ENCODE measurements at places on chromosomes 6 and 20. TPM values are rescaled to one million over a fixed set of nuclear protein-coding genes. Genes with fewer than 3 reads are reported as not detected.

DNA sequence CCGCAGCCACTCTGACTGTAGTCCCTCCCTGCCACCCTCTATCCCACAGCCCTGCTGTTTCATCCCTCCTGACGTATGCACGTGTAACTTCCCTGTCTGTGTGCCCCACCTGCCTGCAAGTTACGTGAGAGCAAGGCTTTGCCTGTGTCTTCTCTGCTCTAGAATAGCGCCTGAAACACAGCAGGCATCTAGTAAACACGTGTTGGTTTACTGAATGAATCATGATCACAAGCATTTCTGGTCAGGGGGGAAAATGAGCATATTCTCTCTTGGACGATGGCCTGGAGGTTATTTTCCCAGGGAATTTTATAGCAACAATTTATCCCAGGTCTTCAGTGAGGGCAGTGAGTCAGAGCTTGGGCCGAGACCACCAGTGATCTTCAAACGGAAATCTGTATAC is 38.3 kb downstream of the PSMG4 start:
- DNase-seq, result peak; percentile 56

DNA sequence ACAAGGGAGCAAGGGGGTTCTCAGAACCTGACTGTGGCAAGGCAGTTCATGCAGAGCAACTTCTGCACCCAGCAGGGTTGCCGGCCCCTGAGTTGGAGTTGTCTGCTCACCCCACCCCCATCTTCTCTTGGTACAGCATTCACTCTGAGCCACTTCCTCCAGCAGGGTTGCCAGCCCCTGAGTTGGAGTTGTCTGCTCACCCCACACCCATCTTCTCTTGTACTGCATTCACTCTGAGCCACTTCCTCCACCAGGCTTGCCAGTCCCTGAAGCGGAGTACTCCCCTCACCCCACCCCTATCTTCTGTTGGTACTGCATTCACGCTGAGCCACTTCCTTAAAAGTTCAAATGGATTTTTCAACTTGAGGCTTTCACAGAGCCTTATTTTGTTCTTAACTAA is 79.7 kb upstream of the SYNDIG1 start:
- DNase-seq, result no peak

Gene MOXD1
- 15.1 TPM for total RNA-seq

DNA sequence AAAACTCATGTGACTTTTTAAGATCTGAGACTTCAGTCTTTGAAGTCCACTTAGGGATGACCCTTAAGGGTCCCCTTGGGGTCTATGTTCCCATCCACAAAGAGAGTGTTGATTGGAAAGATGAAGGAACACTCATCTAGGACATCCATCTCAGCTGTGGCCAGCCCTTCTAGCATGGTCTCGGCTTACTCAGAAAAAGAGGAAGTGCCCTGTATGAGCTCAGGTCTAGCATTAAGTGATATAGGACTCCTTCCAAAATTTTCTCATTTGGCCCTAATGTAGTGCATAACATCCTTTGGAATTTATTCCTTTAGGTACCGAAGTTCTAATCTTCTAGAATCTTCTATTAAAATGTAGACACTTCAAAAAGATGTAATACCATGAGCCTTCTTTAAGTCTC is 77.4 kb downstream of the NDUFAF5 start:
- no peak for DNase-seq

GRCh38 chr6:710601-711571 is 17.9 kb upstream of the EXOC2 start:
- DNase-seq, result peak; percentile 89

Gene TOMM6
- total RNA-seq, result 67.3 TPM

DNA sequence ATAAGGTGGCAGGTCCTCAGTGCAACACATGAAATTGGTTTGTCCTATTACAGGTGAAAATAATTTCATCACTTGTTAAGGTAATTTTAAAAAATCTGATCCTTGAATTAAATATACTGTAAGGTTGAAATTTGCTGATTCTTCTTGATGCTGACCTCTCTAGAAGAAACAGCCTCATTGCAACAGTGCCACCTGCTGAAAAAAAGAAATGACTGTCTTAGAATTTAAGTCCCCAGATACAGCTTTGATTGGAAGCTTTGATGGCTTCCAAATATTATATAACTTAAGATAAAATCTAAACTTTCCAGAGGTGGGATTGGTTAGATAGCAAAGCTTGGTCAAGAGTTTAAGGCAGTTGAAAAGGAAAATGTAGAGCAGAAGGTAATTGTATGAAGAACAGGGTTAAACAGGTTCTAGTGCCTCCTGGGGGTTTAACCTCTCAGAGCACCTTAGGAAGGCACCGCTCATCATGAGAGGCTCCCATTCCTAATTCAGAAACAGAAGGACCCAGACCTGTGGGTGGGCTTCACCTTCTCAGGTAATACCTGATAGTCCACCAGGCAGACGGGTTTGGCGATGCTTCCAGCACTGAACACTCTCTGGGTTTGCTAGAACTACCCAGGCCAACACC is 401.0 kb downstream of the PAX1 start:
- DNase-seq, result no peak

DNA sequence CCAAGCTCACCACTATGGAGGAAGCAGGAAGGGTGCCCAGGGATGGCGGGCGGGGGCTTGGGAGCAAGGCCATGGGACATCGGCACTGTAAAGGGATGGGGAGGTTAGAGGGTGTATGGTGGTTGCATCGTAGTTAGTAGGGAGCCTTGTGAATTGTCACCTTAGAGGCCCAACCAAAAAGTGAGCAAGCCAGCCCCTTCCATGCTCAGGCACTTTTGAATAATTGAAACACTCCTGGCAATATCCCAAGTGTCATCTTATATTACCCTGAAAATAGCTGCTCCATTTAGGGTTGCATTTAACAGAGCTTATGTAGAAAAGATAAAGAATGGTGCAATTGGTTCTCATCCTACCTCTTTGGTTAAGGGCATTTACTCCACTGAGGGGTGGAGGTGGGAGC is 169.2 kb downstream of the SAMD5 start:
- DNase-seq, result no peak

GRCh38 chr20:63597651-63598478 is 23.8 kb upstream of the HELZ2 start:
- DNase-seq, result no peak

DNA sequence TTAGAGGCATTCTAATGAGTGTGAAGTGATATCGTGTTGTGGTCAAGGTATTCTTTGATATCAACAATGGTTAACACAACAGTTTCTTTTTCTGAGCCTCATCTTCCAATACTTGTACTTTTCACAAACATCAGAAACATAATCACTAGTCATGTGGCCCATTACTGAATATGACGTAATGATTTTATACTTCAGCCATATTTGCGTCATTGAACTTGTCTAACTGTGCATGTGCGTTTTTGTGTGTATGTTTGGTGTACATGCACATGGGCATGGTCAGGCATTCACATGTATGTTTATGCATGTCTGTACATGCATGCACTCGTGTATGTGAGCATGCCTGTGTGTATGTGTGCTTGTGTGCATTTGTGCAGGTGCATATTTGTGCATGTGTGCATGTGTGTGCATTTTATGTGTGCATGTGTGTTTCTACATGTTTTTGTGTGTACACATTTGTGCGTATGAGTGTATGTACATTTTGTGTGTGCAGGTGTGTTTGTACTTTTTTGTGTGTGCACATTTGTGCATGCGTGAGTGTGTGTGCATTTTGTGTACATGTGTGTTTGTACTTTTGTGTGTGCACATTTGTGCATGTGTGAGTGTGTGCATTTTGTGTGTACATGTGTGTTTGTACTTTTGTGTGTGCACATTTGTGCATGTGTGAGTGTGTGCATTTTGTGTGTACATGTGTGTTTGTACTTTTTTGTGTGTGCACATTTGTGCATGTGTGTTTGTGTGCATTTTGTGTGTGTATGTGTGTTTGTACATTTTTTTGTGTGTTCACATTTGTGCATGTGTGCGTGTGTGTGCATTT is 29.4 kb downstream of the PRR18 start:
- no peak for DNase-seq

- peak; percentile 81 for DNase-seq
Measured at GRCh38 chr6:159908535-159908934, 17.7 kb downstream of the MAS1 start.

All from fibroblast of villous mesenchyme (primary cell).